T-helper 17 cell (primary cell): ENCODE measurements at places on chromosomes 1 and 21. TPM values are rescaled to one million over a fixed set of nuclear protein-coding genes. Genes with fewer than 3 reads are reported as not detected.

SPRR2A gene
- not detected for total RNA-seq

DNA sequence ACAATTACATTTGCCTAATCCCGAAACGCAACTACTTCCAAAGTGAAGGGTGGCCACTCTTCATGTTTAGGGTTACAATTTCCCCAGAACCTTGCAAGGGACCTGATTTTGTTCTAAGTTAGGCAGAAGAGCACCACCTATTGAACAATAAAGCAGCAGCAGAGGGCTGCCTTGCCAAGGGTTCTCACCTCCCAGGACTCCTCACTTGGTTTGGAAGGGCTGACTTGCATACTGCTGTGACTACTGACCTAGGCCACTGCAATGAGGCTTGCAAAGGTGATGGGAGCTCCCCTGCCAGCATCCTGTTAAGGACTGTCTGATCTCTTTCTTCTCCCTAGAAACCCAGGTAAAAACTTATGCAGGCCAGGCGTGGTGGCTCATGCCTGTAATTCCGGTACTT, 14.2 kb downstream of the MTOR start:
- DNase-seq: no peak

KLF17 gene
- total RNA-seq: not detected

VASH2 gene
- total RNA-seq: 0.55 TPM

GRCh38 chr1:226829105-226829504, 41.3 kb upstream of the PSEN2 start:
- no peak for DNase-seq

ASCL5 gene
- 0.27 TPM for total RNA-seq

GRCh38 chr1:29157269-29157601, 24.5 kb downstream of the SRSF4 start:
- no peak for DNase-seq

GRCh38 chr1:39711966-39712340, 20.7 kb upstream of the HPCAL4 start:
- no peak for DNase-seq

DNA sequence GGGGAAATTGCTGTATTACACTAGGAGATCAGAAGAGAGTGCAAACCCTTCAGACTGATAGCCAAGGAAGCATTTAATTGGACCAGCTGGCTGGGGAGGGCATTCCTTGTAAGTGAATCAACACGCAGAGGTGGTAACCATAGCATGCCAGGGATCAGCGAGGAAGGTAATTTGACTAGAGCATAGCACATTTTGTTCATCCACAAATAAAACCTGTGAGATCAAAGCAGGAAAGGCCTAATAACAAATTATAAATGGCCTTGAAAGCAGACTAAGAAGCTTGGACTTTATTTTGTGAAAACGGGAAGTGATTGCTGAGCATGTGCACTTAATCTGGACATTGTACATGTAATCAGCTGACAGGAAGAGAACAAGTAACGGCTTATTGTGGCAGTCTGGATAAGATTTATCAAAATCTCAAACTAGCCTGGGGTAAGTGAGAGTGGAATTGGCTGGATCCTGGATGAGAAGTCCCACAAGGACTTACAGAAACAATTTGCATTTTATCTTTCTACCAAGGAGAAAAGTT, 11.7 kb upstream of the CD55 start:
- DNase-seq: no peak

DNA sequence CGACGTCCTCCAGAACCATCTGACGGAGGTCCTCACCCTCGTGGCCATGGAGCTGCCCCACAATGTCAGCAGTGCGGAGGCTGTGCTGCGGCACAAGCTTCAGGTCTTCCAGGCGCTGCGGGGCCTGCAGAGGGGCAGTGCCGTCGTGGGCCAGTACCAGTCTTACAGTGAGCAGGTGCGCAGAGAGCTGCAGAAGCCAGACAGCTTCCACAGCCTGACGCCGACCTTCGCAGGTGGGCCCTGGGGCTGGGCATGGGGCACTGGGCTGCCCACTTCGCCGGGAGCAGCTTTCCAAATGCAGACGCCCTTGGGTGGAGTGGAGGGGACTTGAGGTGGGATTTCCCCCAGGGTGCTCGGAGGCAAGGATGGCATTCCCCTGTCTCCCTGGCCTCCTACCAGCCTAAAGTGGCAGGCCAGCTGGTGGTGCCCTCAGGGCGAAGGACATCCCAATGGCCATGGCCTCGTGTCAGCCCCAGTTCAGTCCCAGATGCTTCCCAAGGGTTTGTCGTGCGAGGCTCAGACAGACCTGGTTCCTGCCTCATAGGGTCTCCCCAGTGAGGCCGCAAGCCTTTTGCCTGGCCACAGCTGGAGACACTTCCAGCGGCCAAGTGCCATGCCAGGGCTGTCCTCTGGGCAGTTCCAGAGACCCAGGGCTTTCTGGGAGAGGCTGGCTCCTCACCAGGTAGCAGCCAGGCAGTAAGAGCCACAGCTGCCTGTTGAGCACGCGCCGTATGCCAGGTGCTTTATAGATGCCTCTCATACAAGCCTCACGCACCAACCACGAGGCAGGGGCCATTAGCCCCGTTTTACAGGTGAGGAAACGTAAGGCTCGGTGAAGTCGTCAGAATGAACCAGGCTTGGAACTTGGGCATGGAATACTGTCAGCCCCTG, 27.8 kb downstream of the H6PD start:
- DNase-seq: no peak

TENT5C gene
- 129 TPM for total RNA-seq

B3GALT2 gene
- total RNA-seq: 6.0 TPM

RNU1-2 gene
- 3,182 TPM for total RNA-seq

GRCh38 chr1:154969860-154970452, 591 bp downstream of the SHC1 start:
- DNase-seq: no peak

DNA sequence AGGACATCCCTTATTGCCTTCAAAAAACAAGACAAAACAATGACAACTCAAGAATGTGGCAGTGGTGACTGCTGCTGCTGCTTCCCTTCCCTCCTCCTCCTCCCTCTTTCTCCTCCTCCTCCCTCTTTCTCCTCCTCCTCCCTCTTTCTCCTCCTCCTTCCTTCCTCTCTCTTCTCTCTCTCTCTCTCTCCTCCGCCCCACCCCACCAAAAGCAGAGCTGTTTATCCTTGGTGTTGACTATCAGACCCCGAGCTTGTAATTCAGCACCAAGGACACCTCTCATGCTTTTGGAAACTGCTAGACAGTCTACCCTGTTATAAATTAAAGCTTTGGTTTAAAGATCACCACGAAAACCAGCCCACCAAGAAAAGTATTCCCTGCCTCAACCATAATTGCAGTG, 72.4 kb upstream of the IFNAR2 start:
- no peak for DNase-seq

FCGR3A gene
- total RNA-seq: 4.3 TPM

IVL gene
- not detected for total RNA-seq

GRCh38 chr1:15362737-15363128, 47.0 kb upstream of the EFHD2 start:
- DNase-seq: no peak

DNA sequence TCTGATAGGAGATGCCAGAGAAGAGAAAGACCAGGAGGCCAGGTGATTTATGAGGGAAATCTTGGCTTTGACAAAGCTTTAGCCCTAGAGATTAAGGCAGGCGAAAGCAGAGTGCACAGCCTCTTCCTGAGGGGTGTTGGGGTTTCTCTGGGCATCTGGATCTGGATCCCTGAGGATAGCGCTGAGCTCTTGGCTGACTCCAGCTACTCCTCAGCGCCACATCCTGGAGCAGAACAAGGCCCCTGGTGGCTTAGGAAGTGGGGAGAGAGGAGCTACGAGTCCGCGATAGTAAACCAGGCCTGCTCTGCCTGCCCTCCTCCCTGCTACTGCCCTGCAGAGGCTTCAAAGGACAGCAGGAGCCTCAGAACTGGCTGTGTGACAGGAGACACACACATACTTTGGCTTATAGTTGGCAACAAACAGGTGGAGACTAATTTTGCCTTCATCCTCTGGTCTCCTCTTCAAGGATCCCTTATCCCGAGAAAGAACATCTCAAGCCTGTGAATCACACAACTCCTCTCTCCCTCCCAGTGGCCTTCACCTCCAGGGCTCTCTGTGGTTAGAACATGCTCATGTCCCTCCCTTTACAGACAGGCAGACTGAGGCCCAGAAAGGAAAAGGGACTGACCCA, 66.9 kb downstream of the TRABD2B start:
- no peak for DNase-seq

- DNase-seq: no peak
These were observed 112.1 kb downstream of the ROR1 start for GRCh38 chr1:63885899-63886298.

- DNase-seq: no peak
These were observed 131.5 kb upstream of the LMO4 start for GRCh38 chr1:87197156-87197555.

DNA sequence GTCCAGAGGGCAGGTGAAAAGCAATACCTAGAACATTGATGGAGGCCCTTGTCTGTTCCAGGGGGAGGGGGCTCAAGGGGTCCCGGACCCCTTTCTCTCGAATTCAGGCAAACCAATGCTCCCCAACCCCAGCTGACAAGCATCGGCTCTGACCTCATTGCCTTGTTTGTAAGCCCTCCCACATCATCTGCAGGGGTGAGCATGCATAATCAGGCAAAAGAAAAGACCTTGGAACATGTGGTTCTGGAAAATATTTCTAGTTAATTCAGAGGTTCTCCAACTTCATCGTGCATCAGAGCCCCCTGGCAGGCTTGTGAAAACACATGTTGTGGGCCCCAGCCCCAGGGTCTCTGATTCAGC, 231.3 kb downstream of the TOMM20 start:
- DNase-seq: no peak

DNA sequence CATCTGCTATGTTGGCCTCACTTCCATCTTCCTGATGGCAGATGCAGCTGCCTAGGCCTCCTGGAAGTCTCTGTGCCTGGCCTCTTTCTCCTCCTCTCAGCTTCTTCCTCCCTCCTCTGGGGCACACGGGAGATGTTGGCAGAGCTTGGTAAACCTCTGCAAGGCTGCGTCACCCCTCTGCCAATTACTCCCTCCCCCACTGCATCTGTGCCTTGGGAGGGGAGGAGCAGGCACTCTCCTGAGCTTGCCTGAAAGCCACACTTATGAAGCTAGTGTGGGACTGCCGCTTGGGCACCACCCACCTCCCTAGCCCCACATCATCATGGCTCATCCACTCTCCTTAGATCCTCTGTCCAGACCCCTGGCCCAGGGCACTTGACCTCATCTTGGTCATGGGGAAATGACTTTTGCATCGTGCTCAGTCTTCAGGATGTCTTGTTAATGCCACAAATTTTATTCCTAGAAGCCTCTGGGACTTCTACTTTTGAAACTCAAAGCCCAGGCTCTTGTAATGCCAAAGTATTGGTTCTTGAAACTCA, 7.3 kb upstream of the TMEM51 start:
- no peak for DNase-seq

- DNase-seq: no peak
These were observed 14.9 kb downstream of the TARDBP start for GRCh38 chr1:11027316-11027715.
